Left kidney (tissue), 8 donors: ENCODE measurements at places on chromosomes 6 and 20. TPM values are rescaled to one million over a fixed set of nuclear protein-coding genes. Genes with fewer than 3 reads are reported as not detected.
A peak's percentile ranks its signal among the peaks of the same experiment; 100 is the strongest.

DNA sequence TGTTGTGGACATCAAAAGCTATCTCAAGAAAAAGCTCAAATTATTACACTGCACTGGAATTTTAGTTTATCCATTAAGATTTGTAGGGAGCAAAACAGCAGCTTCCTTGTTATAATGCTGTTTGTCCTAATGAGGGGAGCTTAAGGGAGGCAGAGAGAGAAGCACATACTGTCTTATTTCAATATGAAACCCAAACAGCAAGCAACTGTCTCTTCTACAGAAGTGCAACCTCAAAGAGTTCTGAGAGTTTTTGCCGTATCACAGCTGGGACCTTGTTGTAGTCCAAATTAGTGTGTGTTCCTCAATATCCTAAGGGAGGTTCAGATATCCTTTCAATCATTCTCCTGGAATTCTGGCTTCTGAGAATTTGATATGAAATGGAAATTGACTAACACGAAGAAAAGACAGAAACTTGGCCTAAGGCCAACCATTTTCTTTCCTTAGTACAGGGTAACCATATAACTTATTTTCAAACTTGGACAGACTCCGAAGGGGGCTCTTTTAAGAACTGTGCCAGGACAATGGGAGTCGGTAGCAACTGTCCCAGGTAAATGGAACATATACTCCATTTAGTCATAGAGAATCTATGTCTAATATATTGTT, 149.3 kb upstream of the CCN2 start:
- no peak for DNase-seq

- DNase-seq = peak; percentile 55
Observed at GRCh38 chr6:138692978-138693909, 80.3 kb upstream of the CCDC28A start.

Gene FAM83D
- polyA plus RNA-seq = 20.0 TPM

GRCh38 chr6:107618672-107619071, 128.8 kb downstream of the SOBP start:
- no peak for DNase-seq

Gene POM121L2
- polyA plus RNA-seq = not detected
